ENCODE measurements at places on chromosomes 1 and 21.

DNA sequence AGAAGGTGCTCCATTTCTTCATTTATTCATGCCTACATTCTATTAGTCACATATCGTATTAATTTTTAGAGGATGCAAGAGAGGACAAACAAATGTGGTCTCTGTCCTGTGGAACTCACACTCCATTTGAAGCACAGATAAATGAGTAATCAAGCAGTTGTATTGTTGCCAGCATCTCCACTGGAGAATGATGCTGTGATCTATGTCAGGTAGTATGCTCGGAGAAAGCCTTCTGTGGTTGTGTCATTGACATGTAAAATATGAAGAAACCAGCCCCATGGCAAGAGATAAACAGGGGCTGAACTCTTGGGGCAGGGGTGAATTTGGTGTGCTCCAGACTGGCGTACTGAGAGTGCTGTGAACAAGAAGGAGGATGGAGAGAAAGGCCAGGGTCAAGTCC, 101.2 kb downstream of the FASLG start:
- DNase-seq: no peak

DNA sequence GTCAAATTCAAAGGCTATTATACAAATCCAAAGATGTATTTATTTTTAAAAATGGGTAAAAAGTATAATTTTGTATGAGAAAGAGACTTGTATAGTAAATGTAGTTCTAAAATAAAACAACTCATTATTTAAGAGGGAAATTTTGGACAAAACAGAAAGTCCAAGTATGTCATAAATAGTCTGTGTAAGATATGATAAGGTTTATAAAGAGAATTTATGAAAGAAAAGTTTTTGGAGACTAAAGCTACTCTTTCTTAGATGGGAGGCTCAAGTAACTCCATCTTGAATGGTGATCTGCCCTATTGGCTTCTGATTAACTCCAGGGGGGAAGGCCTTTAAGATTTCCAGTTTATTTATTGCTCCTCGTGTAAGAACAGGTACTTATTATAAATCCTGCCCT, 14.7 kb upstream of the OR2T27 start:
- no peak for DNase-seq

- no peak for DNase-seq
Observed at GRCh38 chr21:35503671-35504070, 454.6 kb upstream of the RUNX1 start.

- DNase-seq: no peak
Observed at GRCh38 chr21:42453986-42454570, 41.9 kb downstream of the RSPH1 start.

- DNase-seq: no peak
Observed at GRCh38 chr1:203127666-203128430, at the start of gene ADORA1. Gene ADORA1 (plus strand): TSS chr1:203127726. CDS start chr1:203128842, 1,116 bp downstream.

DNA sequence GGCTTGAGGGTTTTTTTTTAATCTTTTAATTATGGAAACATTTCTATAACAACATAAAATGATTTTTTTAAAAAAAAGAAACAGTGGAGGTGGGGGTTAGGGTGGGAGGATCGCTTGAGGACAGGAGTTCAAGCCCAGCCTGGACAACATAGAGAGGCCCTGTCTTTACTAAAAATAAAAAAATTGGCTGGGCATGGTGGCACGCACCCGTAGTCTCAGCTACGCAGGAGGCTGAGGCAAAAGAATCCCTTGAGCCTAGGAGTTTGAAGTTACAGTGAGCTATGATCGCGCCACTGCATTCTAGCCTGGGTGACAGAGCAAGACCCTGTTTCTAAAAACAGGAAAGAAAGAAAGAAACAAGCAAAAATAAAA, 32.2 kb upstream of the RNF11 start:
- DNase-seq: no peak

DNA sequence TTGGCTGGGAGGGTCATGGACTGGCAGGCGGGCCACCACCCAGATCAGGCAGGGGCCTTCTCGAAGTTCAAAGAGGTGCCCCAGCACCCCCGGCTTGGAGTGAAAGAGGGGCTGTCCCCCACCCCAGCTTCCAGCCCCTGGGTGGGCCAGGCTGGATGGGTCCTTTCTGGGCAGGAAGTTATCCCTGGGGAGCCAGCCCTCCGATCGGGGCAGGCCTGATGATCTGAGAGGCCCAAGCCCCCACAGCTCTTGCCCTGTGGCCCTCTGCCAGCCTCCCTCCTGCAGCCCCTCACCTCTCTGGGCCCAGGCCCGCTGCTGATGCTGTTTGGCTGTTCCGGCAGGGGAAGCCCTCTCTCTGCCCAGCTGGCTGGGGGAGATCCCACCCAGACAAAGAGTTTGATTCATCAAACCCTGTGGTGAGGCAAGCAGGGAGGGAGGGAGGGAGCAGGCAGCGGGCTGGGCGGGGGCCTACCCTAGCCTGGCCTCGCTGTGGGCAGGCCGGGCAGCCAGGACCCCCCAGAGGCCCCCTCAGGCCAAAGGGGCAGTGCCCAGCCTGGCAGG, 2.5 kb downstream of the ARHGEF19 start:
- no peak for DNase-seq

- DNase-seq: no peak
Observed at GRCh38 chr1:96474985-96475743, 246.4 kb upstream of the PTBP2 start.

GRCh38 chr1:62128745-62129144, 65.9 kb upstream of the L1TD1 start:
- no peak for DNase-seq

Measured in DMS79 (cell line).